ENCODE measurements at places on chromosomes 4 and X.
A peak's percentile ranks its signal among the peaks of the same experiment; 100 is the strongest.

DNA sequence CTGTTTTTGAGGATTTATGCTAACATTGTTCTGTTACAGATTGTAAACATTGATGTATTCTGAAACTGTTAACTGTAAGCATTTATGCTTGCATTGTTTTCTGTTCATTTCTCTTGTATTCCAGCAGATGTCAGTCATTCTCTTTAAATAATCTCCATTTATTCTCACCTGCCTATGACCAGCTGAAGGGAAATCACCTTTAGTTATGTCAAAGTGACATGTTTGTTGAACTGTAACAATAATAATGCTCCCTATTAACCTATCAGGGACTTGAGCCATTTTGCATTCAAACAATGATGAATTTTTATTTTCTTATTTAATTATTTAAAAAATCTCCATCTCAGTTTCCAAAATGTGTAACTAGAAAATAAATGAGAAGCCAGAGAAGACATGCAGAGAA is 58.0 kb downstream of the SPCS3 start:
- no peak for DNase-seq

- DNase-seq = peak; percentile 32
Observed at GRCh38 chr4:138751309-138751708, 264.3 kb upstream of the NOCT start.

DNA sequence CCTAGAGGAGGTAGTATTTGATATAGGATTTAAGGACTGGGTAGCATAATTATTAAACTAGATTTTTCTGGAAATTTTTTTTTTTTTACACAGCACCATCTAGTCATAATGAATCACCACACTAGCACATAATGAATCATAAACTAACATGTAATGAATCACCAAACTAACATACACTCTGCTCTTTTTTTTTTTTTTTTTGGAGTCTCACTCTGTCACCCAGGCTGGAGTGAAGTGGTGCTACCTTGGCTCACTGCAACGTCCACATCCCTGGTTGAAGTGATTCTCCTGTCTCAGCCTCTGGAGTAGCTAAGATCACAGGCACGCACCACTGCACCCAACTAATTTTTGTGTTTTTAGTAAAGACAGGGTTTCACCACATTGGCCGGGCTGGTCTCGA is 92.5 kb downstream of the FAM13A start:
- no peak for DNase-seq

GRCh38 chr4:138392751-138393308 is 150.7 kb upstream of the SLC7A11 start:
- DNase-seq = no peak

DNA sequence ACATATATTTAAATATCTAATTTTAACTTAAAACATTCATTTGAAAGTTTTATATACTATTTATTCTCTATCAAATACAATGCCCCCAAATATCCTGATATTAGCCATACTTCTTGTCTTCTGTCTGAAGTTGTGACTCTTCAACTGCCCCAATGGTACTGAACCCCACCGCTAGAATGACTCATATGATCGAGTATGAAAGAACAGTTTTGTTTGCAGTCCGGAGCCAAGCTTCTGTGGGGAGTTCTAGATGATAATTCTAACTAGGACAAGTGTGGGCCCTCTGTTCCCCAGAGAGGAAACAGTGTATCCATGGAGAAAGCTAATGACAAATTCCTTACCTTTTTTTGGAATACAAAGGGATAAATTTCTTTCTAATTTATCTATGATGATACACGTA is 24.7 kb upstream of the CT47A1 start:
- DNase-seq = no peak

DNA sequence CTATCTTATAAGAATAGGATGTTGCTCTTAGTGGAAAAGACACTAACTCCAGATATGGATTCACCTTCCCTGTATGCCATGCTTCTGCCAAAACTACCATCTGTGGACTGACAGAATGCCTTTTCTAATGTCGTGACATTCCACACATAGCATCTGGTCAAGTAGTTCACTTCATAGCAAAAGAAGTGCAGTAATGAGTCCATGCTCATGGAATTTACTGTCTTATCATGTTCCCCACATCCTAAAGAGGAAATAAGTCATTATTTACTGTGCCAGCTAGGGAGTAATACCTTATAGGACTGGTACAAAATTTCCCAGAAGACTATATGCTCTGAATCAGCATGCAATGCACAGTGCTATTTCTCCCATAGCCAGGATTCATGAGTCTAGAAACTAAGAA is 562.4 kb downstream of the TLL1 start:
- DNase-seq = no peak

DNA sequence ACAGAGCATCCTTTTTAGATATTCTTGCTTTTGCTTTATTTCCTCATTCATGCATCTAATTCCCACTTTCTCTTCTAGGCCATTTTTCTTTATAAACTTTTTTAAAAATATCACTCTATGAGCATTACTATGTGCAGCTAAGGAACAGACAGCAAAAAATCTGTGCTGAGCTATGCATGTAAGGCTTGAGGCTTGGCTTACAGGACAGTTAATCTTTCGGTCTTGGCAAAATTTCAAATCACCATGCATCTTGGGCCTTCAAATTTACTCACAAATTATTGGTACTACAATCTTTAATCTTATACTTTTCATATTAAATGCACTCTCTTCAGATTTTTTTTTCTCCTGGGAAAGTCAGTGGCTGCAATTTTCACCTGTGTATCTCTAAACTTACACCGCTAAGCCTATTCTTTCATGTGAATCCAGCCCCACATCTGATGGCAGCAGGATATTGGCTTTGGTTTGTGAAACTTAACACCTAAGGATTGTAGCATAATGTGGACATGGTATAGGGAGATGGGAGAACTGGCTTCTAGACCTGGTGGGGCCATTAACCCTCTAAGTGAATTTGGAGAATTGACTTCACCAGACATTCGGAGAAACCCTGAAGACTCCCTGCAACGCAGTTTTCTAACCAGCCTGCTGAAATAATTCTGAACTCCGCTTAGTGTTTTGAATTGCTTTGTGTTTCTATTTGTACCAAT is 278.3 kb downstream of the SPRY1 start:
- DNase-seq = no peak

Data from GM04504 (cell line).